ENCODE measurements at places on chromosomes 3 and 15.

- no peak for DNase-seq
Measured at GRCh38 chr3:116039651-116039985, 405.7 kb downstream of the LSAMP start.

GRCh38 chr3:70982284-70982683 lies 601.2 kb downstream of the FOXP1 start:
- DNase-seq = no peak

DNA sequence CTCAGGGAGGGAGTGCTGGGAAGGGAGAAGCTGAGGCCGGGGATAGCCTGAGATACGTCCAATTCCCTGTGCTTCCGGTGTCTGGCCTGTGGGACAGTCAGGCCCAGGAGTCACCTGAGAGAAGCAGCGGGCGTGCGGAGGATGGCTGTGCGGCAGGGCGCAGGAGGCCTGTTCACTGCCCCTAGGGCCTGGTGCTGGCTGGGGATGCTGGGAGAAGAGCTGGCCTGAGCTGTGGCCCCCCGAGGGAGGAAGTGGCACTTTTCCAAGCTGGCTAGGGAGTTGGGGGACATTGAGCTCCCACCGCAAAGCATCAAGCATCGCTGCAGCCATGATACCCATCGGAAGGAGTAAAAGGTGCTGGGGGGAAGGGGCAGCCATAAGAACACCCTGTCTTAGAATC lies 108.8 kb downstream of the CHST2 start:
- no peak for DNase-seq

- no peak for DNase-seq
Measured at GRCh38 chr3:63933459-63933858, 21.3 kb upstream of the SCAANT1 start.

DNA sequence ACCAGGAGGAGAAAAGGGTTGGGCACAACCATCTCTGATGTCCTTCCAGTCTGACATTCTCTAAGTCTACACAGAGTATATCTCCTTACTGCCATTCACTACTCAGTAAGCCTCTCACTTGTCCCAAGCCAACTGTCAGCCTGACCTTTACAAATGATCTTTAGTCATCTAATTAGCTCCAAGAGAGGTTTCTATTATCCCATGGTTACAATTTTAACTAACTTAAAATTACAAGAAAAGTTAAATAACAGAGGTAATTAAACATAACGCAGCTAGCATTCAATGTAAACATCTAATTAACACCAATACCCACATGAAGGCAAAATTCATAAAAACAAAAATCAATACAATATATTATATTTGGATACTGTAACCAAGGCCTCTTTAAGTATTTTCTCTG lies 126.9 kb downstream of the LSAMP start:
- no peak for DNase-seq

GRCh38 chr3:179956416-179956830 lies 80.3 kb downstream of the PEX5L start:
- DNase-seq = no peak

DNA sequence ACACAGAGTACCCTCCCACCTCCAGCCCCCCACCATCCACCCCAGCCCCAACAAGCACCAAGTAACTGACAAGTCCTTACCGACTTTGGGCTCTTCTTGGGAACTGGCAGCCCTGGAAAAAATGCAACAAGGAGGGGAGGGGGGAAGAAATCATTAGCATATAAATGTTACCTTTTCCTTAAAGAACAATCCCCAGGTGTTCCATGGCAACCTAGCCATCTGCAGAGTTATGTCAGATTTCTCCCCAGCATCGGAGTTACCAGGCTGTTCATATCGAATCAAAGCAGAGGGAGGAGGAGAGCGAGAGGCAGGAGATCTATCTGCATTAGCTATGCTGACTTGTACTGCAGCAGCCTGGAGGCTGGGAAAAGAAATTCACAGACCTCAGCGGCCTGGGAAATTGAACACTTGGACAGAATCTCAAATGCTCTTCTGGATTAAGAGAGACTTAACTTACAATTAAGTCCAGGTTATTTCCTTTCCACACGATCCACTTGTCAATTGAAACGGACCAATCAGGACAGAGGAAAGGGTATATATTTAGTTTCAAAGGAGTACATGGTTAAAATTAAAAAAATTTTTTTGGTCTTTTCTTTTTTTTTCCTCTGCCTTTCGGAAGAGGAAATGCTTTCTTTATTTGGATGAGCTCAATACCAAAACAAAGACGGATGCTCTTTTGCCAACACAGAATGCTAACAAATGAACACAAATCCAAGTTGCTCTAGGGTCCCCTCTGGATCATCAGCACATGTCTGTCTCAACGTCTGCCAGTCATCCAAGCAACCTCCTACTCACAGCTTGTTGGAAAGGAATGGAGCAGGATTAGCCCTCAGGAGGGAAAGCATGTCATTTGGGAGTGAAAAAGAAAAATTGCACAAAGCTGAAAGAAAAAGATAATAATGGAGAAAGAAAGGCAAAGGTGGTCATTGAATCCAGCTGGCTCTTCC lies 637.1 kb downstream of the MAGI1 start:
- DNase-seq = no peak
